Transverse colon (tissue), 4 donors: ENCODE measurements at places on chromosomes 12 and 14. TPM values are rescaled to one million over a fixed set of nuclear protein-coding genes. Genes with fewer than 3 reads are reported as not detected.

DNA sequence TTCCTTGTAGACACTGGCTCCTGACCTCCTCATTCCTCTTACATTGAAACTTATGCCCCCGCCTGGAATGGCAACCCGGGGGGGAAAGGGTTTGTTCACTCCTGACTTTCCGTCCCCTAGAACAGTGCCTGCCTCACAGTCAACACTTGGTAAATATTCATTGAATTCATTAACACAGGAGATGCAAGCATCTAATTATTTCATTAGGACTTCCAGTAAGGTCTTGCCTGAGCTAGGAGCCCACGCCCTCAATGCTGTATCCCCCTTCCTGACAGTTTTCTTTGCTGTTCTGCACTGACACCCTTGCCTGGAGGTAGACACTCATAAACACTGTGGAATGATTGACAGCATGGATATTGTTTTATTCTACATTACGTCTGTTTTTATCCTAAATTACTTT lies 49.3 kb upstream of the CHST11 start:
- no peak for DNase-seq
- H3K4me3 ChIP-seq = no peak overlapping the region
- no peaks in the 10 kb centered on the region for H3K36me3 ChIP-seq
- no peaks in the 10 kb centered on the region for H3K4me1 ChIP-seq

GRCh38 chr12:124423761-124424515 lies 129.0 kb downstream of the RFLNA start:
- H3K27me3 ChIP-seq = no peaks in the 10 kb centered on the region
- peak overlapping the region; percentile 98 for H3K27ac ChIP-seq
- DNase-seq = no peak
- H3K36me3 ChIP-seq = peaks cover 11% of the 10 kb centered on the region
- H3K4me1 ChIP-seq = peaks cover 66% of the 10 kb centered on the region

GRCh38 chr12:104095289-104095688 lies 31.0 kb downstream of the HCFC2 start:
- H3K27ac ChIP-seq = no peak overlapping the region
- H3K4me3 ChIP-seq = no peak overlapping the region
- no peak for DNase-seq
- H3K36me3 ChIP-seq = no peaks in the 10 kb centered on the region

GRCh38 chr14:103910984-103911383 lies 17.3 kb upstream of the TDRD9 start:
- DNase-seq = no peak
- H3K4me3 ChIP-seq = no peak overlapping the region
- H3K27me3 ChIP-seq = no peaks in the 10 kb centered on the region
- H3K36me3 ChIP-seq = no peaks in the 10 kb centered on the region
- H3K27ac ChIP-seq = no peak overlapping the region
- no peaks in the 10 kb centered on the region for H3K4me1 ChIP-seq

- H3K36me3 ChIP-seq = no peaks in the 10 kb centered on the region
- no peak overlapping the region for H3K4me3 ChIP-seq
- DNase-seq = no peak
These were observed 153.7 kb upstream of the SLC38A2 start for GRCh38 chr12:46526233-46526632.

DNA sequence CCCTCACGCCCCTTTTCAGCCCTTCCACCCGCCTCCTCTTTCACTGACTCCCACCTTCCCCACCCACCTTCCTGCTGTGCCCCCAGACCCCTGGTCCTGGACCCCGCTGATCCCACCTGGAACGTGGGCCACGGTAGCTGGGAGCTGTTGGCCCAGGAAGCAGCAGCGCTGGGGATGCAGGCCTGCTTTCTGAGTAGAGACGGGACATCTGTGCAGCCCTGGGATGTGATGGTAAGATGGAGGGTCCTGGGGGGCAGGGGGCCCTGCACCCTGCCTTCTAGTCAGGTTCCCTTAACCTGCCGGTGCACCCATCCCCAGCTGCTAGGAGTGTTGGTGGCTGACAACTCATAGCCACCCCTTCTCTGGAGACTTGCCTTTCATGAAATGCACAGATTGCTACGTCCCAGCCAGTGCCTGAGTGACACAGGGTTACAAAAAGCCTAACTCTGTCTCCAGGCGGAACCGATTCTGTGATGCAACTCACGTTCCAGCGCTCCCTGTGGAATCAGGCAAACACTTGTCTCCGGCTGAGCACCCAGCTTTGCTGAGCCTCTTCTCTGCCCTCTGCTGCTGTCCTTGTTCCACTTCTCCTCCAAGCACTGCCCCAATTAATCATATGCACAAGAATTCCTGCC lies 15.0 kb upstream of the OAS2 start:
- no peaks in the 10 kb centered on the region for H3K27me3 ChIP-seq
- H3K27ac ChIP-seq = no peak overlapping the region
- no peak for DNase-seq
- no peak overlapping the region for H3K4me3 ChIP-seq

GRCh38 chr14:76666746-76667145 lies 94.5 kb upstream of the VASH1 start:
- no peaks in the 10 kb centered on the region for H3K27me3 ChIP-seq
- DNase-seq = no peak
- H3K36me3 ChIP-seq = no peaks in the 10 kb centered on the region

GRCh38 chr12:21169878-21170472 lies 39.0 kb downstream of the SLCO1B1 start:
- no peaks in the 10 kb centered on the region for H3K27me3 ChIP-seq

GRCh38 chr12:11228296-11228879 lies 41.1 kb downstream of the PRB3 start:
- no peaks in the 10 kb centered on the region for H3K4me1 ChIP-seq
- H3K4me3 ChIP-seq = no peak overlapping the region
- peak; percentile 37 for DNase-seq
- H3K27me3 ChIP-seq = no peaks in the 10 kb centered on the region

DNA sequence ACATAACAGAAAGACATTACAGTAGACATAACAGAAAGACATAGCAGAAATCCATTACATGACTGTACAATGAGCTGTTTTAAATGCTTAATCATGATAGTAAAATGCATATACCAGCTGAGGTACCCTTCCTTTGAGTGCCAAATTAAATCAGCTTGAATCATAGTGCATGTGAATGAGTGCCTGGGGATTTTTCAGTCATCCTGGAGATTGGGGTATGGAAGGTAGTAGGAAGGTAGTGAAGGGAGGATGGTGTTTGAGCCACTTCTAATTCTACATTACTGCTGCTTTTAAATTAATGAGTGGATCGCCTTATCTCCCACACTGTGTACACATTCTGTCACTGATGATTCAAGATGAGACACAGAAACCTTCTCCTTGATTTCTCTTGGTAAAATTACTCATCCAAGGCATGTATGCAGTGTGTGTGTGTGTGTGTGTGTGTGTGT lies 534.2 kb downstream of the LRFN5 start:
- no peak overlapping the region for H3K27ac ChIP-seq
- no peaks in the 10 kb centered on the region for H3K27me3 ChIP-seq
- H3K4me3 ChIP-seq = no peak overlapping the region
- DNase-seq = no peak
- no peaks in the 10 kb centered on the region for H3K4me1 ChIP-seq

GRCh38 chr12:123271001-123271668 lies 521 bp downstream of the CDK2AP1 start:
- no peaks in the 10 kb centered on the region for H3K27me3 ChIP-seq
- H3K27ac ChIP-seq = peak overlapping the region; percentile 87
- DNase-seq = peak; percentile 81
- peaks cover 3% of the 10 kb centered on the region for H3K4me1 ChIP-seq
- H3K4me3 ChIP-seq = peak overlapping the region; percentile 66

GRCh38 chr14:67665868-67666267 lies 8.6 kb downstream of the VTI1B start:
- no peak overlapping the region for H3K27ac ChIP-seq
- no peaks in the 10 kb centered on the region for H3K27me3 ChIP-seq
- peaks cover 11% of the 10 kb centered on the region for H3K4me1 ChIP-seq
- no peak overlapping the region for H3K4me3 ChIP-seq
- no peaks in the 10 kb centered on the region for H3K36me3 ChIP-seq
- DNase-seq = no peak

- no peak for DNase-seq
- H3K4me3 ChIP-seq = no peak overlapping the region
- no peaks in the 10 kb centered on the region for H3K36me3 ChIP-seq
- no peaks in the 10 kb centered on the region for H3K27me3 ChIP-seq
- no peaks in the 10 kb centered on the region for H3K4me1 ChIP-seq
These were observed 51.1 kb downstream of the HSPB8 start for GRCh38 chr12:119229837-119230236.

- no peak for DNase-seq
- no peaks in the 10 kb centered on the region for H3K27me3 ChIP-seq
- no peak overlapping the region for H3K4me3 ChIP-seq
- no peak overlapping the region for H3K27ac ChIP-seq
- no peaks in the 10 kb centered on the region for H3K4me1 ChIP-seq
These were observed 26.1 kb upstream of the BHLHE41 start for GRCh38 chr12:26150736-26151450.

DNA sequence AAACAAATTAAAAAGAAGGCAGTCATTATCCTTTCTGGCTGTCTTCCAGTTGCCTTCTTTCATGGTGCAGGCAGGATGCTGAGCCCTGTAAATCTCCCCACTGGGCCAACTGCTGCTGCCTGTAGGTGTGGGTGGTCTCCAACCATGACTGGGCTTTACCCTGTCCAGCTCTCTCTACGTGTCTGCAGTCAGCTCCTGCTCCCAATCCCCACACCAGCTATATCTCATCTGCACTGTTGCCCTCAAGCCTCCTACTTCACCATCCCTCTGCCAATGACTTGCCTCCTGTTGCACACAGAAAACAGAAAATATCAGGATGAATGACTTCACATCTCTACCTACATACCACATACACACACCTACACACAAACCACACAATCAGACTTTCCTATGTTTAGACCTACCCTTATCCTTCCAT lies 39.7 kb upstream of the PSMA6 start:
- no peaks in the 10 kb centered on the region for H3K27me3 ChIP-seq
- H3K27ac ChIP-seq = no peak overlapping the region
- DNase-seq = no peak
- no peaks in the 10 kb centered on the region for H3K4me1 ChIP-seq
- H3K4me3 ChIP-seq = no peak overlapping the region

DNA sequence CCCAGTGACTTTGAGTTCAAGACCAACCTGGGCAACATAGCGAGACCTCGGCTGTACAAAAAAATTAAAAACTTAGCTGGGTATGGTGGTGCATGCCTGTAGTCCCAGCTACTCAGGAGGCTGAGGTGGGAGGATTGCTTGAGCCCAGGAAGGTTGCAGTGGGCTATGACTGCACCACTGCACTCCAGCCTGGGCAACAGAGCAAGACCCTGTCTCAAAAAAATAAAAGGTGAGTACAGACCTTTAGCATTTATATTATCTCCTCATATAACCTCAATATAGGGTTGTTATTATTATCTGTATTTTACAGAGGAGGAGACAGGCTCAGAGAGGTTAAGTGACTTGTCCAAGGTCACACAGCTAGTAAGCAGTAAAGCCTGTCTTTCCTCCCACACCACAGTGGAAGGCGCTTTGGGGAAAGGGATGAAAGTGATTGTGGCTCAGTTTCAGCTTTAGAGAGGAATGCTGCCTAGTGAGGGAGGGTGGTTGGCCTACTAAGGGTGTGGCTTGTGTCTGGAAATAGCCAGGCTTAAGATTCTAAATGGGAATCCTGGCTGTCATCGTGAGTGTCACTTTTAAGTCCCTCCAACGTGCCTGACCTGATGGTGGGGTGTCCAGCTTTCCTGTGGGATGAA lies 7.2 kb downstream of the TPCN1 start:
- H3K4me3 ChIP-seq = no peak overlapping the region
- DNase-seq = no peak
- peaks cover 14% of the 10 kb centered on the region for H3K4me1 ChIP-seq
- H3K36me3 ChIP-seq = peaks cover 27% of the 10 kb centered on the region
- peak overlapping the region; percentile 10 for H3K27ac ChIP-seq

GRCh38 chr14:52063052-52063462 lies 5.8 kb downstream of the NID2 start:
- H3K27me3 ChIP-seq = peaks cover 7% of the 10 kb centered on the region
- H3K27ac ChIP-seq = peak overlapping the region; percentile 79
- no peak for DNase-seq
- peaks cover 41% of the 10 kb centered on the region for H3K4me1 ChIP-seq
- H3K36me3 ChIP-seq = no peaks in the 10 kb centered on the region

GRCh38 chr12:131171029-131171428 lies 217.3 kb downstream of the ADGRD1 start:
- H3K4me3 ChIP-seq = no peak overlapping the region
- no peaks in the 10 kb centered on the region for H3K4me1 ChIP-seq
- no peak overlapping the region for H3K27ac ChIP-seq
- no peak for DNase-seq
- H3K27me3 ChIP-seq = no peaks in the 10 kb centered on the region

GRCh38 chr12:57760347-57760982 lies 5.6 kb downstream of the MARCHF9 start:
- H3K4me3 ChIP-seq = no peak overlapping the region
- no peak for DNase-seq
- H3K27me3 ChIP-seq = peaks cover 22% of the 10 kb centered on the region
- H3K27ac ChIP-seq = no peak overlapping the region
- H3K4me1 ChIP-seq = peaks cover 25% of the 10 kb centered on the region

- DNase-seq = no peak
- H3K4me3 ChIP-seq = no peak overlapping the region
- H3K4me1 ChIP-seq = peaks cover 3% of the 10 kb centered on the region
- H3K27me3 ChIP-seq = no peaks in the 10 kb centered on the region
- H3K27ac ChIP-seq = peak overlapping the region; percentile 63
These were observed 44.6 kb upstream of the ISM2 start for GRCh38 chr14:77543240-77543551.

- peaks cover 3% of the 10 kb centered on the region for H3K4me1 ChIP-seq
- no peak for DNase-seq
- no peaks in the 10 kb centered on the region for H3K27me3 ChIP-seq
- no peaks in the 10 kb centered on the region for H3K36me3 ChIP-seq
- no peak overlapping the region for H3K4me3 ChIP-seq
These were observed 64.2 kb upstream of the OVCH1 start for GRCh38 chr12:29561664-29562071.

- peaks cover 19% of the 10 kb centered on the region for H3K4me1 ChIP-seq
- H3K4me3 ChIP-seq = no peak overlapping the region
- H3K36me3 ChIP-seq = no peaks in the 10 kb centered on the region
- no peak for DNase-seq
These were observed 1.3 kb downstream of the BBS10 start for GRCh38 chr12:76346798-76347420.

DNAI7 gene
- total RNA-seq = not detected

PRB2 gene
- total RNA-seq = not detected

PTPRQ gene
- total RNA-seq = not detected

RFX4 gene
- not detected for total RNA-seq

RNASE1 gene
- 296 TPM for total RNA-seq

ACRBP gene
- 2.7 TPM for total RNA-seq

KCNH5 gene
- not detected for total RNA-seq

TMEM121 gene
- total RNA-seq = 0.96 TPM

TEX22 gene
- 0.41 TPM for total RNA-seq

LHX5 gene
- not detected for total RNA-seq

NTF3 gene
- total RNA-seq = not detected
